ENCODE measurements at places on chromosomes 2 and 18.

- peak; percentile 10 for DNase-seq
These were observed 42.2 kb downstream of the HIBCH start for GRCh38 chr2:190277234-190278112.

GRCh38 chr2:239499726-239500573 is 99.1 kb upstream of the HDAC4 start:
- no peak for DNase-seq

- DNase-seq = no peak
These were observed 86.2 kb downstream of the METTL8 start for GRCh38 chr2:171347591-171348032.

DNA sequence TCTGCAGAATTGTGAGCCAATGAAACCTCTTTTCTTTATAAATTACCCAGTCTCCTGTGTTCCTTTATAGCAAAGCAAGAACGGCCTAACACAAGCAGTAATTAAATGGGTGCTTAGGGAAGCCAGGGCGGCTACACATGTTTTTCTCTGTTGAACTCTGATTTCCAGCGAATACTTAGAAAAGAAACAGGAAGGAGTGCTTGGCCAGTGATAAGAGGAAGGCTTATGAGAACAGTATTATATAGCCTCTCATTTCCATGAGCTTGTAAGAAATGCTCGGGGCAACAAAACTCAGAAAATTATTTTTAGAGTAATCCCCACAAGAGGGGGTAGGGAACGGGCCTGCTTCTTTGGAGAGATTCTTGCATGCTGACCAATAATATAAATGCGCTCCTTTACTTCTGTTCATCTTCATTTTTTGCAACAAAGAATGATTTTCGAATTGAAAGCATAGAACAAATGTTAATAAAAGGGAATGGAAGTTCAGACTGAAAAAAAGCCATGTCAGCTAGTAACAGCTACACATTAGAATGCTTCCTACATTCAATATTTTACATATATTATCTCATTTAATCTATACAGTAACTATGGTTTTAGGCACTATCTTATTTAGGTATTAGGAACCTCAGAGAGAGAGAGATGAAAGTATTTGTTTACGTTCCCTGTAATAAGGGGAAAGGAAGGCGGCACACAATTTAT is 49.7 kb upstream of the CCDC85A start:
- no peak for DNase-seq

- DNase-seq = no peak
These were observed 208.8 kb downstream of the CDH2 start for GRCh38 chr18:27967913-27968824.

DNA sequence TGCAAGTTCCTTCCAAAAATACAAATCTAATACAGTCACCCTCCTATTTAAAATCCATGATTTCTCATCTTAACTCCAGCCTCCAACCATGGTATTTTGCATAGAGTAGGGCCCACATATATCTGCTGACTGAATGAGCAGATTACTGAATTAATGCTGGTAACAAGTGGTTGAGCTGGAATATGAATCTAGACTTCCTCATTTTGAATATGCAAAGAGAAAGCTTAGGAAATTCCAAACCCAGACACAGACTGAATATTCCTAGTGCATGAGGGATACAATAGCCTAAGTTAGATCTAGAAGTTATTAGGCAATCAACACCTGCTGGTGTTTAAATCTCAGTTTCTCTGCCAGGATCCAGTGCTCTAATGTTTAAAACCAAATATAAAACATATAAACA is 215.1 kb upstream of the CYP26B1 start:
- no peak for DNase-seq

DNA sequence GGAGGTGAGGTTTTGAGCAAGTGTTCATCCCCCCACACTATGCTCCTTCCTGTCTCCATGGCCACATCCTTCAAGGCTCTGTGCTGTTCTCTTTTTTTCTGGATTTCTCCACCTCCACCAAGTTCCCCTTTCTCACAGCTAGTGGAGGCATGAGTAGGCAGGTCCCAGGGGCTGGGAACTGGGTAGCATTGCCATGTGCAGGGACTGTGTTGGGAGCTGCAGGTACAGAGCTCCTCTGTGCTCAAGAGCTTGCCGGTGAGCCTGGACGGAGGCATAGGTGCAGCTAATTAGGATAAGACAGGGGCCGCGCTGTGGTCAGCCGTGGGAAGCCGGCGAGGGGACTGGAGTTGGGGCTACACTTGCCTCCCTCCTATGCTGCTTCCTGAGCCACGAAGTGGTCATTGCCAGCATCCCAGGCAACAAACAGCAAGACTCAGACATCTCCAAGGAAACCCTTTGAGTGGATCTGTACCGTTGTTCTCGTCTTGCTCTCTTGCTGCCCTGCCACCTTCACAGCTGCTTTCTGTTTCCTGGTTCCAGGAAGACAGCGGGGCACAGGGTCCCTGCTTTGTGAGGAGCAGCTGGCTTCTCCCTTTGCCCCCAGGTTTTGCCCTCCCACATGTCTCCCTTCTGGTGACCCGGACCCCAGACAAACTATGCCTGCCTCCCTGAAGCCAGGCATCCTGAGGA is 36.9 kb downstream of the ATOH8 start:
- no peak for DNase-seq

- DNase-seq = peak; percentile 51
These were observed 35.6 kb upstream of the PNO1 start for GRCh38 chr2:68121873-68122679.

GRCh38 chr18:11468617-11469016 is 140.8 kb upstream of the SLC35G4 start:
- no peak for DNase-seq

GRCh38 chr2:867296-867695 is 83.4 kb upstream of the SNTG2 start:
- DNase-seq = no peak

- DNase-seq = no peak
These were observed 163.3 kb downstream of the SMAD7 start for GRCh38 chr18:48787203-48788151.

DNA sequence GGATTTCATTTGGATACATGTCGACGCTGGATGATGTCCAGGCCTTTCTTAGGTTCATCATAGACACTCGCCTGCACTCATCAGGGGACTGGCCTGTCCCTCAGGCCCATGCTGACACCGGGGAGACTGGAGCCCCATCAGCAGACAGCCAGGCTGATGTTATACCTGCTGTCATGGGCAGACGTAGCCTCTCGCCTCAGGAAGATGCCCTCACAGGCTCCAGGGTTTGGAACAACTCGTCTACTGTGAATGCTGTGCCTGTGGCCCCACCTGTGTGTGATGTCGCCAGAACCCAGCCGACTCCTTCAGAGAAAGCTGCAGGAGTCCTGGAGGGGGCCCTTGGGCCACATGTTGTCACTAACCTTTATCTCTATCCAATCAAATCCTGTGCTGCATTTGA is 28.3 kb downstream of the MOCOS start:
- DNase-seq = no peak

- no peak for DNase-seq
These were observed 425 bp upstream of the SALL3 start for GRCh38 chr18:78979056-78979729.

DNA sequence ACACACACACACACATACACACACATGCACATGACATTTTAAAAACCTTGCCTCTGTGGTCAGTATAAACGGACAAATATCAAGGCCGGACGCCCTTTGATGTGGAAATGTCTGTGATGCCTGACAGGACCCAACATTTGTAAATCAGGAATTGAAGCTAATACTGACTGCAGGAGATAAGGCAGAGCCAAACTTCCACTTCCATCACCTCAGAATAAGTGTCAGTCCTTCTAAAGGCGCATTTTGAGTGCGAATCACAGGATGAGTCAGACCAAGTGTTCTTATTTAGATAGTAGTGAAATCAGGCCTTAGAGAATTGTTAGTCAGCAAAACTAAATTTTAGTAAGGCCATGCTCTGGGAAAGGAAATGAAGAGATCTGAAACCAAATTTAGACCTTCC is 211.7 kb upstream of the LRATD1 start:
- no peak for DNase-seq

- no peak for DNase-seq
These were observed 13.6 kb downstream of the AQP12A start for GRCh38 chr2:240705204-240705791.

DNA sequence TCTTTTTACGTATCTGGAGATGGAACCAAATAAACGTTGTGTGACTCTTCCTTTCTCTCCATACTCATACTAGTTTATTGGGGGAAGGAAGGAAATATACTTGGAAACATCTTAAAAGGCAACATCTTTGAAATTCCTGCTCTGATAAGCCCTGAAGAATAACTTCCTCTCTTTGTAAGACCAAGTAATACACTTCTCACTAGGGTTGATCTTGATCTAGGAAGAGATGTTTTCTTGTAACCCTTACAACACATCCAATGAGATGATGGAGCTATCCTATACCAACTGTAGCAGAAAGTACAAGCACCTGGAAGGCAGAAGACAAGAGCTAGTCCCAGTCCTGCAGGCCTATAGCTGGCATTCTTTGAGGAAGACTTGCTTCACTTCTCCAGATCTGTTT is 2.0 kb downstream of the ANKRD44 start:
- DNase-seq = no peak

DNA sequence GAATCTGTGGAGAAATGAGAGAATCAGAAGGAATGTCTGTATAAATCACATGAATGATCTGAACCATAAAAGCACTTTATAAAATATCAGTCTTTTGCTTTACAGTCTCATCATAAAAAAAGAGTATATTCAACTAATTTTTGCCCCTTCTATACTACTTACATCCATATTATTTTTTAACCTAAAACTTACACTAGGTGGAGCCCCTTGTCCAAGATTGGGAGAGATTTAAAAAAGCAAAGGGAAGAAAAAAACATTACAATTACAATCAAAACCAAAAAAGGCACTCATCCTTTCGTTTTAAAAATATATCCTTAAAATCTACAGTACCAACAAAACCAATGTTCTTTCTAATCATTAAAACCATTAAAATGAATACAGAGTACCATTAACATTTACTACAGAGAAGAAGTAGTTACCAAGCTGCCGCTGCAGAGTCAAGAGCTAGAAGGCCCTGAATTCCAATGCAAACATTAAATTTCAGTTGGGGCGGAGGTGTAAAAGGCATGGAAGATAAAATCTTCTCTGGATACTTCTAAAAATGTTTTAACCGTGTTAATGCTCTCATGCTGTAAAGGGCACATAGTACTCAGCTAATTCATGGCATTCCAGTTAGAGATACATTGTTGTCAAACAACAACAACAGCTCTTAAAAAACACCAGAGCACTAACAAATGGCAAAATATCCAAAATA is 56.7 kb upstream of the EPB41L3 start:
- DNase-seq = no peak

DNA sequence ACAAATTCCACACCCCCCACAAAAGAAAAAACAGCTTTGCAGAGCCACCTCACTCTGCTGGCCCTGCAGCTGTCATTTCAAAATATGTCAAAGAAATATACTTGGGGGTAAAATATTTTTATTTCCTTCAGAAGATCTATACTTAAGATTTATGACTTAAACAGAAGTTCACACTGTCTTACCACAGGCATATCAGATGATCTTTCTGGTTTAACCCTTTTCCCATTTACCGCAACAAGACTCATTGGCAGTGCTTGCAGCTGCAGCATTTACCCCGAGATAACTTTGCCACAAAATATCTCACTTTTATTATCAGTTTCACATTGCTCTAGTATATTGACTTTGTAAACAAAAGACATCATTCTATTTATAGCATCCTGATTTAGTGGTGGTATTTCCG is 21.6 kb upstream of the SLC35G4 start:
- no peak for DNase-seq

GRCh38 chr2:223649554-223650533 is 47.7 kb upstream of the SCG2 start:
- DNase-seq = no peak

- DNase-seq = peak; percentile 28
These were observed 56.6 kb upstream of the ALPP start for GRCh38 chr2:232321817-232322559.

DNA sequence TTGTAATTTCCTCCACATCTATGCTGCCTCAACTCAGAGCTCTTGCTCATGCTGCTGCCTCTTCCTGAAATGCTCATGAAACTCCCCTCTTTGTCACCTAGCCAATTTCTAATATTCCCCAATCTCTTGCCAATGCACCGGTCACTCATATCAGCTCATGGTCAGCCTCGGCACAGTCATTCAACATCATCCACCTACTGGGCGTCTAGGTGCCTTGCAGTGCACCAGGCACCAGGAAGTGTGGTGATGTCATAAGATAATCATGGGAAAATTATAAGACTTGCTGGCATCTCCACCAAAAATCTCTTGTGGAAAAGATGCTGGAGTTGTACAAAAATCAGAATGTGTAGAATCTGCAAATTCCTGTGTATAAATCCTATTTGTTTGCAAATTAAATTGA is 52.6 kb upstream of the RAB27B start:
- no peak for DNase-seq

GRCh38 chr2:217335341-217335966 is 475.6 kb upstream of the TNP1 start:
- DNase-seq = no peak

- peak; percentile 23 for DNase-seq
These were observed 50.0 kb downstream of the RBBP8 start for GRCh38 chr18:22983175-22983574.

- no peak for DNase-seq
These were observed 28.6 kb upstream of the CERS6 start for GRCh38 chr2:168427451-168427850.

GRCh38 chr2:46955764-46956163 is 40.2 kb upstream of the MCFD2 start:
- DNase-seq = no peak

DNA sequence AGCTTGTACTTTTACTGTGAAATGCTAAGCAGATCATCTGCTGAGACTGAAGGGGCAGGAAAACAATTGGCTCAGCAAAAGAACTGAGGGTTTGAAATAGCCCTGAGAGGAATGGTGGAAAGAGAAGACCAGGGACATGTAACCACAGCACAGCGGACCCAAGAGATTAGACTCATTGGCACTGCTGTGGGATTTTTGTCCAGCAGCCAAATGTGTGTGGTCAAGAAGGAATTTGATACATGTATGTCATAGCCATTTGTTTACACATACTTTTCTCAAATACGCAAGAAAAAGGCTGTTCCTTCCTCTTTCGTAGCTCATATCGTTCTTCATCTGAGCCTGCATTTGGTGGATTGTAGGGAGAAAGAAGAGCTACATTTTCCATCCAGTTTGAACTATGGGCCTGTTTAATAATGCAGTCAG is 73.8 kb downstream of the TRABD2A start:
- no peak for DNase-seq

DNA sequence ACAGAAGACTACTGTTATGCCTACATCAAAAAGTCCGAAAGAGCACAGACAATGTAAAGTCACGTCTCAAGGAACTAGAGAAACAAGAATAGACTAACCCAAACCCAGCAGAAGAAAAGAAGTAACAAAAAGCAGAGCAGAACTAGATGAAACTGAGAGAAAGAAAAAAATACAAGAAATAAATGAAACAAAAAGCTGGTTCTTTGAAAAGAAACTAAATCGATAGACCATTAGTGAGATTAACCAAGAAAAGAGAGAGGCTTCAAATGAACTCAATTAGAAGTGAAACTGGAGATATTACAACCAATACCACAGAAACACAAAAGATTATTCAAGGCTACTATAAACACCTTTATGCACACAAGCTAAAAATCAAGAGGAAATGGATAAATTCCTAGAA is 271.8 kb downstream of the MBD2 start:
- DNase-seq = no peak
